ENCODE measurements at places on chromosomes 2 and 18.

DNA sequence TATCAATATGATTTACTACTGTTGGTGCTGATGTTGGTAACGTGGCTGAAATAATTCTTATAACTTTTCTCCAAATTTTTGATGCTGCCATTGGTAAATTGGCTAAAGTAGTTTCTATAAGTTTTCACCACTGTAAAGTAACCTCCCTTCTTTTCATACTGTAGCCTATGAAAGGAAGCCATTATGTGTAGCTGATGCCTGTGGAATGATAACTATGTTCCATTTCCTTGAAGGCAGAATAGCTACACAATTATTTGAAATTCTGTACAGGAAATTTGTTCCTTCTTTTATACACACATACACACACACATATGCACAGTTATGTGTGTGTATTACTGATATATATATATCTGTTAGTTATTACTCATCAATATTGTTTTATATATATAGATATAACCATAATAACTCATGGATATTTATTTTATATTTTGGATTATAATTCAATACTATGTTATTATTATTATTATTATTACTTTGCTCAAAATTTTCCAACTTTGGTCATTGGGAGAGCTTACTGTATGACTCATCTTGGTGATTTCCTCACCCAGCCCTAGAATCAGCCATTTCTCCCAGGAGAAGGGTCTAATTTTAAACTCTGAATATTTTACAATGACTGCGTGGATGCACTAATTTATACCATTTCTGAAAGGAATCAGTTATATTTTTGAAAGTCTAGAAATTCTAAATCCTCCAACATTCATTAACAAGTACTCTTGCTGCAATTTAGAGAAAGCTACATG, 1677.7 kb downstream of the SUCLG1 start:
- DNase-seq, result no peak

DNA sequence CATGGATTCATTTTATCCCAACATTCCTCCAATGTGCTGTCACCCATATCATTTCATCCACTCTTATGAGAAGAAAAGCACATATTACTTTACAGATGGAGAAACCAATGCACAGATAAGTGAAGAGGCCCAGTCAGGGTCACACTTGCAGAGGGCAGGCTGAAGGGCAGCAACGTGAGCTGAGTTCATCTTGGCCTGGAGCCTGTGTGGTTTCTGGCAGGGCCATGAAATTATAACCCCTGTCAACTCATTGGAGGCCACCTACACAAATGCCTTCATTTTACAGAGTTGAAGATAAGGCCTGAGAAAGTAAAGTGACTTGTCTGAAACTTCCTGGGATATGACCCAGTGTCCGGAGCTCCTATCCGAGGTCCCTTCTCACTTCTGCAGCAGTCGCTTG, 88.4 kb upstream of the NRP2 start:
- DNase-seq, result no peak

- no peak for DNase-seq
Observed at GRCh38 chr18:76195601-76196000, 299.4 kb downstream of the ZNF516 start.

GRCh38 chr2:26904839-26905238, 56.9 kb downstream of the DPYSL5 start:
- no peak for DNase-seq

- peak; percentile 10 for DNase-seq
Observed at GRCh38 chr2:84857566-84857965, 23.3 kb downstream of the TRABD2A start.

GRCh38 chr2:175552902-175553301, 371.4 kb upstream of the ATP5MC3 start:
- no peak for DNase-seq

DNA sequence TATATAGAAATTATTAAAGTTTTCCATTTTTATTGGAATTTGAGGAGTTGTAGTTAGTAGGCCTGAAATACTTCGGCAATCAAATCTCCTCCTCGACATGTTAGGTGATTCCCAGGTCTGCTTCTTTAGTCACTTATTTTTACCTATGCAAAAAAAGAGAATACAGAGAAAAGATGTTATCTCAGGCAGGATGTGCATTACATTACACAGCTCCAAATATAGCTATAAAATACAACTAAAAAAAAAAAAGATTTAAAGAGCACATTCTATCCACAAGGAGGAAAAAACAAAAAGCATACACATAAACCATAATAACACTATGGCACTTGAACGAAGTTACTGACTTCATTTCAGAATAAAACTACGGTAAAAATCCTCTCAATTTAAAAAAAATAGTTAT, 8.1 kb downstream of the STK17B start:
- no peak for DNase-seq

- DNase-seq, result no peak
Observed at GRCh38 chr2:73297586-73297985, 4.2 kb upstream of the EGR4 start.

- DNase-seq, result no peak
Observed at GRCh38 chr2:21590026-21590690, 466.4 kb downstream of the TDRD15 start.

GRCh38 chr2:173953047-173953424, 12.1 kb downstream of the SP3 start:
- DNase-seq, result no peak

DNA sequence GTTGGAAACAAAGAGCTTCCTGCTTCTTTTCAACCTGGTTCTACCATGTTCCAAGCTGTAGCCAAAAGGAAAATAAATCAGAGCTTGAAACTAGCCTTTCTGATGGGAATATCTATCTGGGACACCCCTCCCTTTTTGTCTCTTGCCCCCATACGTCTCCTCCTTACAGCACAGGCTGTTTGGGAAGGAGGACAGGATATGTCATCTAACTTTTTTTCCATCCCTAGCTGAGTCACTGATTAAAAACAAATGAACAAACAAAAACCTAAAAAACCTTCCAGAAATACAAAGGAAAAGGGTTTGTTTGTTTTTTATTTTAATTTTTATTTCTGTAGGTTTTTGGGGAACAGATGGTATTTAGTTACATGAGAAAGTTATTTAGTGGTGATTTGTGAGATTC, 151.6 kb downstream of the FAM210A start:
- DNase-seq, result no peak

GRCh38 chr2:164134336-164134735, 398.5 kb upstream of the FIGN start:
- no peak for DNase-seq

DNA sequence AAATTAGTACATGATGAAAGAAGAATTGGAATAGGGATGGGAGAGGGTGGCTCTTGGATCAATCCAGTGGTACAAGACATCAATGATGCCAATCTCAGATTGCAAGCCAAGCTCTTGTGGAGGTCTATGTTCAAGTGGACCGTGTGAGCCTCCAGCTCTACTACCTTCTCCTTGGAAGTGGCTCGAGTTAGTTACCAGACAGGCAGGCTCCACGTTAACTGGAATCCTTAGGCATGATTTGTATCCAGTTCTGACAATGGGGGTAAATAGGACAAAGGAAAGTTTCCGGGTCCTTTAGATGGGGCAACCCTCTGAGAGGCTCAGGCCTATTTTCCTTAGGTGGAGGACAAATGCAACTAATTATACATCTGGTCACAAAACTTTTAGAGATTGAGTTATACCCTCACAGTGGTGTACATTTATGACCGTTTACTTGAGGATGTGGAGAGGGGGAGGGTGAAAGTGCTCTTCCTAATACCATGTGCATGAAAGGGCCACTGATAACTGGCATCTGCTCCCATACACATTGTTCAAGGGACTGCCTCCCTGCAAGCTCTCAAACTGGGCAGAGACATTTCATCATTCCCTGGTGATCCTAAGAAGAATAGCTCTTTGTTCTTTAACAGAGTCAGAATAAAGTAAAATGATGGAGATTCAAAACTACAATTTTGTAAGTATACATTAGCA, 180.2 kb downstream of the SOCS6 start:
- DNase-seq, result no peak

DNA sequence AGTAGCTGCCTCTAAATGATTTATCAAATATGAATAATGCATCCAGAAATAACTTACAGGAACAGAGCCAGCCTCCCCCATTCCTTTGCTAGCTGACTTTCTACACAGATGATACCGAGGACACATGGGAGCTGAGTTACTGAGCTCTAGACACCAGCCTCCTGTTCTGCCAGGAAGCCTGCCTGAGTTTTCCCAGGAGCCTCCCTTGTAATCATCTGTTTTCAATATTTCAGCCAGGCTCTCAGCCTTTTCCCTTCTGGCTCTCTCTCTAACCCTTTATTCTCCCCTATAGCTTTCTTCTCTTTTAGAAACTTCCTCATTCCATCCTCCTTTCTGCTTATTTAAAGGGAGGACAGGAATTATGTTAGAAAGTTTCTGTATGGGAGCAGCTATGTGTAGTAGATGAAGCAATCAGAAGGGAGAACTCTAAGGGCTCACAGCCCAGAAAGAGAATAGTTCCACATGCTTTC, 911.6 kb downstream of the TDRD15 start:
- no peak for DNase-seq

GRCh38 chr18:53991202-53991601, 233.3 kb downstream of the MBD2 start:
- no peak for DNase-seq

DNA sequence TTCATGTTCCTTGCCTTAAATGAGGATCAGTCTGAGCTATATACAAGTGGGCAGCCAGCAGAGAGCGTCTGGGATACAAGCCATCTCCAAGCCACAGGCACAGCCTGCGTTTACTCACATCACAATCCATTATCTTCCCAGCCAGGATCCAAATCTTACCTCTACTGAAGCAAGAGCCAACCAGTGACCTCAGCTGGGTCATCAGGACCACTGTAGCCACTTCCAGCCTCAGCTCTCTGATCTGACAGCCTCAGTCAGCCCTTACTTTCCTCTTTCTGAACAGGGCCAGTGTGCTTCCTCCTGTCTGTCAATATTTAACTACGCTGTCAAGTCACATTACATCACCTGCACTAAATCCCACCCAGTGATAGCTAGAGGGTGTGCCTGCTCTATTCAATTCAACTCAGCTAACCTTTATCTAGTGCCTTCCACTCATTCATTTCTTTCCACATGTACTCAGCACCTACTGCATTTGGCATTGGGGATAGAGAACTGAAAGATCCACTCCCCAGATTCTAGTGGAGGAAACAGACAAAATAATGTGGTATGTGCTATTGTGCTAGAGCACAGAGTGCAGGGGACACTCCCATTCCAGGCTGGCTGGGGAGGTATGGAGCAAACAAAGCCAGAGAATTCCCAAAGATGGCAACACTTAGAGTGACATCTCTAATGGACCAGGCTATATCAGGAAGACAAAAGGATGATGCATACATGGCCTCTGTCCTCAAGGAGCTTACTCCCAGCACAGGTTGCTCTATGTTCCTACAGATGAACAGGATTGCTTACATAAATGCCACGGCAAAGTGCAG, 146.5 kb downstream of the NCKAP5 start:
- no peak for DNase-seq

GRCh38 chr2:157933160-157933920, 57.2 kb upstream of the ACVR1 start:
- DNase-seq, result no peak

DNA sequence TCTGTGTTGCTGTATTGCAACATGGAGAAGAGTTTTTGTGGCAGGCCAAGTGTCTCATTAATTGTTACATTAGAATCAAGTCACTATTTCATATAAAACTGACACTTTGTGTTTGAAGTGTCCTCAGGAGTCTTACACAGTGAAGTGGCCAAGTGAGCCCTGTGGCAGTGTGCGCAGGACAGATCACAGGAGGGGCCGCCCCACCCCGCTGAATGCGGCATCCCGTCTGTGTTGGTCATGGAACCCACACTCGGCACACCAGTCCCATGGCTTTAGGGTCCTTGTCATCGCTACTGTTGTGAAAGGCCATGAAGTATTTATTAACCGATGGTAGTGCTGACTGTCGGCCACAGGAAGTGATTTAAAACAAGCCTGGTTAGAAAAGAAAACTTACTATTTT, 144.7 kb upstream of the NFATC1 start:
- DNase-seq, result no peak

DNA sequence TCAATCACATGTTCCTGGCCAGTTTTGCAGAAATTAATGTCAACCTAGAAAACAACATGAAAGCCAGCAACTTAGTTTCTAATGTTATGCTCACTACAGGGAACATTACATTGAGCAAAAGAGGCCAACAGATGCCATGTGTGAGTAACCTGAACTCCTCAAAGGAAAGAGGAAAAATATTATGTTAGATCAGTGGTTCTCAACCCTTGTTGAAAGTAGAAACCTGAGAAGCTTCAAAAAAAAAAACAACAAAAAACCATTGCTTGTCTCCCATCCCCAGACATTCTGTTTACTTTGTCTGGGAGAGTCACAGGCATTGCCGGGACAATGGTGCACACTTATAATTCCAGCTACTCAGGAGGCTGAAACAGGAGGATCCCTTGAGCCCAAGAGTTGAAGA, 57.7 kb downstream of the METTL4 start:
- no peak for DNase-seq

DNA sequence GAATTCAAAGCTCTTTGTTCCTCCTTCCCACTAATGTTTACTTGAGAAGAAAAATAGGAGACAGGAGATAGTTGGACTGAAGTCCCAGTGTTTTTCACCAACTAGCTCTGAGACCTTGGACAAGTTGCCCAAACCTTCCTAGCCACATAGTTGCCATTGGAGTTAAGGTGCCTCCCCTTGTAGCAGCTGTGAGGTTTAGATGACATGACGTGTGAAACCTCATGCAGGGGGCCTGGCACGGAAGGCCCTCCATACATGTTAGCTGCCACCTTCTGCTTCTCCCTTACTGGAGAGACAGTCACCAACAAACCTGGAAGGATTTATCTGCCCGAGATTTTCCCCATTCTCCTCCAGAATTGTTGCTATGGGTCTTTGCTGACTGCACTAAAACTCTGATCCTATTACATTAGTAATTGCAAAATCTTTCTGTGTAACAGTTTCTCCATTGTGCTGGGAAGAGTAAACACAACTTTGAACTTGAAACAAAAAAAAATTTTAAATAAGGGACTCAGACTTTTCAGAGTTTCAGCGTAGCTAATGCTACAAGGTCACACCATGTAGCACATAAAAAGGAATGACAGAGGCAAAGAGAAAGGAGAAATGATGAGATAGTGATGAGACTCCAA, 23.8 kb upstream of the CABYR start:
- DNase-seq, result no peak

GRCh38 chr2:127139766-127140165, 32.8 kb upstream of the BIN1 start:
- DNase-seq, result no peak

- no peak for DNase-seq
Observed at GRCh38 chr18:8260827-8261226, 348.4 kb upstream of the RAB12 start.

DNA sequence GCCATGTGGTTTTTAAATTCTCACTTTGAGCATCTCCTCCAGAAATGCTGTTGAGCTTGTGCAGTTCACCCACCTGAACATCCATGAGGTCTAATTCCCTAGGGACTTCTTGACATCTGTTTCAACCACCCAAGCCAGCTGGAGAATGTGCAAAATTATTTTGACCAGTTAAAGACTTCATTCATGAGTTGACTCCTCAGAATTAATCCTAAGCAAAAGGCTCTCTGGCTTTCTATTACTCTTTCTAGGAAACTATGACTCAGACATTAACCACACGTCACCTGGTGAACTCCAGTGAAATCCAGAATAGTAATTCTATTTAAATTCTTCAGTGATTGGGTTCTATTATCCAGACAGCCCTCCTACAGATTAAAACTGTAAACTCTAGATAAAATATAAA, 247.5 kb downstream of the NBAS start:
- no peak for DNase-seq

GRCh38 chr2:109663721-109664120, 49.6 kb downstream of the SOWAHC start:
- DNase-seq, result peak; percentile 75

GRCh38 chr2:122643725-122644329, 888.4 kb downstream of the TSN start:
- no peak for DNase-seq

All from sciatic nerve (tissue), 2 donors.